ENCODE measurements at places on chromosomes 6 and 20.

GRCh38 chr6:156597095-156597494 lies 180.1 kb upstream of the ARID1B start:
- DNase-seq = no peak

GRCh38 chr6:133741375-133741861 lies 147.5 kb upstream of the TCF21 start:
- DNase-seq = no peak

- no peak for DNase-seq
Measured at GRCh38 chr20:40802886-40803285, 113.8 kb upstream of the MAFB start.

GRCh38 chr6:112008482-112008881 lies 45.4 kb upstream of the CCN6 start:
- DNase-seq = no peak

GRCh38 chr6:127816643-127817042 lies 84.2 kb downstream of the THEMIS start:
- DNase-seq = no peak

GRCh38 chr6:112289038-112289566 lies 34.7 kb upstream of the LAMA4 start:
- no peak for DNase-seq

DNA sequence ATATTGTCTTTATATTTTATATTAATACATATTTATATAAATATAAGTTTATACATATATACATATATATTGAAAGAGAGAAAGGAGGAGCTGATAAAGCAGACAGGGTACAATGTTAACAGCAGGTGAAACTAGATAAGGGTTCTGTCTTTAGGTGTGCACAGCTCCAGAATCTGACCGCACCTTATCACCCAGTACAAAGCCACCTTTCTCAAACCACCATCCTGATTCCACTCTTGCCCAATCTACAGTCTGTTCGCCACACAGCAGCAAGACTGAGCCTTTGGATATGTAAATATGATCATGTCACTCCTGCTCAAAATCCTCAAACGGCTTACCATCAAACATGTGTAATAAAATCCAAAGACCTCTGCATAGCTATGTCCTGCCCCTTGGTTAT lies 34.7 kb upstream of the ASCC3 start:
- DNase-seq = no peak

GRCh38 chr6:81844686-81845085 lies 92.2 kb upstream of the TENT5A start:
- no peak for DNase-seq

DNA sequence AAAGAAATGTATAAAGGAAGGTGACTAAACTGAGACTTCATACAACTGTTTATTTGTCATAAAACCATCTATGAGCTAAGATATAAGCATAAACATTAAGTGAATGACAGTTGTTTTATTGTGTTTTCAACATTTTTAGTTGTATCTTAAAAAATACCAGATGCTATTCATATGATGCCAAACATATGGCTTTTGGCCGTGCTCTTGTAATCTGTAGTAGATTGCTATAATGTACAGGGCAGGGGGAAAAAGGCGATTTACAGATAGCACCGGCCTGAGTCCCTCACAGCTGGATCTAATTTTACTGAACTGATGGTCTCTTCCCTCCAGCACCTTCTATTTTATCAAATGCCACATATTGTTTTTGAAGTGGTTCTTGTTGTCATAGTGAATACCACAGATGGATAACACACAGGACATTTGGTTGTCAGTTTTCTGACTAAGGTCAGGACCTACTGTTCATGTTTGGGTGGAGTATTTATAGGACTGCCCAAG lies 48.2 kb downstream of the CENPW start:
- no peak for DNase-seq

GRCh38 chr6:24916496-24916895 lies 19.3 kb downstream of the RIPOR2 start:
- no peak for DNase-seq

All from hippocampal formation (tissue), 2 donors.